ENCODE measurements at places on chromosomes 1 and 21.
A peak's percentile ranks its signal among the peaks of the same experiment; 100 is the strongest.

DNA sequence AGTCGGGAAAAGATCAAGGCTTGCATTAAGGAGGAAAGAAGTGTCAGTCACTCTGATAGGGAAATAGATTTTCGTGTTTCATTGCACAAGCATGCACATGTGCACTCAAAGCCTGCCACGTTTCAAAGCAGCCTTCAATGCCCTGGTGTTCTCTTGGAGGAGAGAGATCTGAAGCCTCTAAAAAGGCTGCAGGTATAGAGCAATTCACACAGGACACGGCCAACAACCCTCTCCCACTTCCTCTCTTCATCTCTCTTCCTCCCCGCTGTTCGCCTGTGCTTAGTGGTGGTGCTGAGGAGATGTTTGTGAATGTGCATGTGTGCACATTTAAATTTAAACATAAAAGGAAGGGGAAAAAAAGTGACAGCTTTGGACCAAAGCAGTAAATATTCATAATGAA, 117.7 kb downstream of the NUF2 start:
- no peak for DNase-seq

DNA sequence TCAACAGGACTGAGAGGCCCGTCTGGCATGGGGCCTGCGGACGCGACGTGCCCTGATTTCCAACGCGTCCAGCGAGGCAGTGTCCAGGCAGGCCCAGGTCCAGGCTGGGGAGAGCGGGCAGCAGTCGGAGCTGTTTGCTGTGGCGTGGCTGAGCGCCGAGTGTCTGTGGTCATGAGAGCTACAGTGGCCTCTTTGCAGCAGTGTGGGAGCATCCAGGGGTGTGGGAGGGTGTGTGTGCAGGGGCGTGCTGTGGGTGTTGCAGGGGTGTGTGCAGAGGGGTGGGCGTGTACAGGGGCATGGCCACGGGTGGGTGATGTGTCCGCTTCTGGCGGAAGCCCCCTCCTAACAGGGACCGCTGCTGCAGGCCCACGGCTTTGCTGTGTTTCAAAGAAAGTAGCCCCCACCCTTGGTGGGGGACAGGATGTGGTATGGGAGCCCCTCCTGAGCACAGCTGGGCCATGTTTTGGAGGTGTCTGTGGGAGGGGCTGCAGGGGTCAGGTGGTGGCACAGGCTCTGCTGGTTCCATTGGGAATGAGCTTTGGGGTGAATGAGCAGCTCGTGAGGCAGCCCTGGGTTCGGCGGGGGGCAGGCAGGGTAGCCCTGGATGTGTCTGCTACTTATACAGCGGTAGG, 17.7 kb downstream of the PLCH2 start:
- DNase-seq: no peak

- no peak for DNase-seq
Observed at GRCh38 chr1:47847763-47848162, 149.4 kb downstream of the TRABD2B start.

DNA sequence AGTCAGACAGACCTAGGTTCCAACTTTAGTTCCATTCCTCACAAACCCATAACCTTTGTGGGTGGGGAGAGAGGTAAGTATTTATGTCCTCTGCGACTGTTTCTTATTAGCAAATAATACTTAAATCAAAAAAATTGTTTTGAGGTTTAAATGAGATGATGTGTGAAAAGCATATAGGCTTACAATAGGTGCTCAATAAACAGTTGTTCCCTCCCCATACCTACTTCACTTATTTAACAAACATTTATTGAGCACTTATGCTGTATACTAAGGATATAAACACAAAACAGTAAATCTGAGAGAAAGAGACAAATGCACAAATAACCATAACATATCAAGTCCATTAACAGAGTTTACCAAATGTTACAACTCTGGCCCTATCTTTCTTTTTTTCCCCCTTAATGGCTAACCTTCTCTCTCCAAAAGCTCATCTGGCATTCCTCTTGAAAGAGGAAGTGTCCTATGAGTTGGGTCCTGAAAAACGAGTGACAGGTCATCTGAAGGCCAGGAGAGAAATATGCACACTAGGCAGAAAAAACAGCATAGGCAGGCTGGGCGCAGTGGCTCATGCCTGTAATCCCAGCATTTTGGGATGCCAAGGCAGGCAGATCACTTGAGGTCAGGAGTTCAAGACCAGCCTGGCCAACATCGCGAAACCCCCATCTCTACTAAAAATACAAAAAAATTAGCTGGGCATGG, 10.3 kb downstream of the PIGM start:
- DNase-seq: no peak

DNA sequence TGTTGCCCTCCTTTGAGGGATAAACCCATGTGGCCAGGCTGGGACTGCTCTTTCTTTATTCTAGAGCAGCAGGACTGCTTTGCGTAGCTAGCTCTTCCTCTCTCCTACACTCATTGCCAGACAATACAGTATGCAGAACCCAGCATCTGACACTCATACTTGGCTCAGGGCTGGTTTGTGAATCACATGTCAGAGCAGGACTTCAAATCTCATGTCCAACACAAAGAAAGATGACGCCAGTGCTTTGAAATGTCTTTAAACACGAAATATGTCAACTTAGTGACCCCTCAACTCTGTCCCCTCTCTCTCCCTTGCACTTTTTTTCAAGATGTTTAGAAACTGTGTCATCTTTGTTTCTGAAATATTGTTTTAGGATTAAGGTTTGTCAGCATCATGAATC, 135.0 kb downstream of the TGFB2 start:
- DNase-seq: peak; percentile 35

DNA sequence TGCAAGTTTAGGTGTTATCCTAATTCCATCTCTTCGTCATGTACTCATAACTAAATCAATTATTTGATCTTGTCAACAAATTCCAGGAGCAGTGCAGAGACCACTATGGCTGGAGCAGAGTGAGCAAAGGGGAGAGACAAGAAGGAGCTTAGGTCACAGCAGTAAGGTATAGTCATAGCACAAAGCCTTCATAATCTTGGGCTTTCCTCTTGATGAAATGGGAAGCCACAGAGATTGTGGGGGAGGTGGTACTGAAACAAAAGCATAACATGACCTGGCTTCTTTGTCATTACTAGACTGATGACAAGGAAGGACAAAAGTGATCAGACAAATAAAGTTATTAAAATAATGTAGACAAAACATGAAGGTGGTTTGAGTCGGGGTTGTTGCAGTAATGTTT, 60.1 kb upstream of the PTGS2 start:
- DNase-seq: no peak

All from AG08396 (cell line).